ENCODE measurements at places on chromosomes 7 and 10. TPM values are rescaled to one million over a fixed set of nuclear protein-coding genes. Genes with fewer than 3 reads are reported as not detected.

GRCh38 chr10:102147561-102147960, 4.6 kb upstream of the NOLC1 start:
- DNase-seq = no peak

NFE2L3 gene
- 8.7 TPM for total RNA-seq

UCN3 gene
- 0.58 TPM for total RNA-seq

GRCh38 chr10:90424730-90425129, 433.1 kb downstream of the HTR7 start:
- no peak for DNase-seq

Data from mucosa of gallbladder (tissue), 1 donor.